ENCODE measurements at places on chromosomes 4 and X.

DNA sequence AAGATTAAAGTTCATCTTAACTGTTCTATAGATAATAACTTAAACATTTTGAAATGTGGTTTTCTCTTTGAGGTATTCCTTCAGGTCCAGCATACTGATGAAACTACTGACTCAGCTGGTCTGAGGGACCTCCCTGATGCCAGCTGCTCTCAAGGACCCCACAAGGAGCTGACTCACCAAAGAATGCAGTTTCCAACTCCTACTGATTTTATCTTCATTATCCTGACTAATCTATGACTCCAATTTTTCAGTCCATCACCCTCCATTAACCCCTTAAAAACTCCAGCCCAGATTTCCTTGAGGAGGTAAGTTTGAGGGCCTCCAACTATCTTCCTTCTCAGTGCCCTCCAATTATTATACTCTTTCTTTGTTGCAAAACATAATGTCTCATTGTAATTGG, 1.4 kb upstream of the UGT2B4 start:
- DNase-seq, result peak; percentile 92

GRCh38 chr4:145511913-145512522, 30.4 kb downstream of the SMAD1 start:
- DNase-seq, result no peak

- peak; percentile 44 for DNase-seq
These were observed 714.1 kb downstream of the FAT4 start for GRCh38 chr4:126028876-126029275.

DNA sequence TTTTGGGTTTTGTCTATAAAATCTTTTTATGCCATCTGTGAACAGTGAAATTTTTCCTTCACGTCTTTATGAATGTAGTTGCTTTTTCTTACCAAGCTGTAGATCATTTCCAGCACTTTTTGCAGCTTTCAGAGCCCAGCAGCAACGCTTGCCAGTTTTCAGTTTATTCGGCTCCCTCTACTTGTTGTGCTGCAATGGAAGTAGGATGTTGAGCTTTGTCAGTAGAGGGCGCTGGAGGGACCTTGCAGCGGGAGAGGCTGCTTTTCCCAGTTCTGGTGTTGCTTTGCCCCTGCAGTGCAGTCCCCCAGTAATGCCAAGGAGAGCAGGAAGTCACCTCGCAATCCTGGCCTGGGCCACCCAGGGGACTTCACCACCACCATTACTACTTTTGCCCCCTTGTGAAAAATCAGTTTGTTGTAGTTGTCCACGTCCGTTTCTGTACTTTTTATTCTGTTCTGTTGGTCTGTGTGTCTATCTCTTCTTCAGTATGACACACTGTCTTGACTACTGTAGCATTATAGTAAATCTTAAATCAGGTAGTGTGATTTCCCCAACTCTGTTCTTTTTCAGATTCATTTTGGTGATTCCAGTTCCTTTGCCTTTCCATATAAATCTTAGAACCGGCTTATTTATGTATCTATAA, 21.8 kb downstream of the CMC4 start:
- DNase-seq, result peak; percentile 39

GRCh38 chr4:165667969-165668368, 205.1 kb upstream of the TLL1 start:
- no peak for DNase-seq

DNA sequence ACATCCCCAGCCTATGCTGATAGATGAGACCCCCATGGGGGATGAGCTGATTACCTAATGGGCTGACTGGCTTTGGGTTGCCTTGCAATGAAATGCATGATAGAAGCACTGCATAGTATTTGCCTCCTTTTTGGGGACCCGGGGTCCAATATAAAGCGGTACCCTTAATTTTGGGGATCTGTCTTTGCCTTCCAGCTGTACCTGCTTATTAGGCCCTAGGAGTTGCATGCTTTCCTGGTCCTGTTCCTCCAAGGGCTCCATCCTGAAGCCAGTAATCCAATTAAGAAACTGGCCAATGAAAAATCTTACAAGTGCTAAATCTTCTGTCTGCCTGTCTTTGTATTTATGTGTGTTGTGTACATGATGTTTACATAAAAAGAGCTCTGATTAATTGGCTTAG, 791.6 kb downstream of the TRIML1 start:
- DNase-seq, result no peak

Measured in fibroblast of skin of abdomen (primary cell).